EH (cell line): ENCODE measurements at places on chromosomes 6 and 20.

DNA sequence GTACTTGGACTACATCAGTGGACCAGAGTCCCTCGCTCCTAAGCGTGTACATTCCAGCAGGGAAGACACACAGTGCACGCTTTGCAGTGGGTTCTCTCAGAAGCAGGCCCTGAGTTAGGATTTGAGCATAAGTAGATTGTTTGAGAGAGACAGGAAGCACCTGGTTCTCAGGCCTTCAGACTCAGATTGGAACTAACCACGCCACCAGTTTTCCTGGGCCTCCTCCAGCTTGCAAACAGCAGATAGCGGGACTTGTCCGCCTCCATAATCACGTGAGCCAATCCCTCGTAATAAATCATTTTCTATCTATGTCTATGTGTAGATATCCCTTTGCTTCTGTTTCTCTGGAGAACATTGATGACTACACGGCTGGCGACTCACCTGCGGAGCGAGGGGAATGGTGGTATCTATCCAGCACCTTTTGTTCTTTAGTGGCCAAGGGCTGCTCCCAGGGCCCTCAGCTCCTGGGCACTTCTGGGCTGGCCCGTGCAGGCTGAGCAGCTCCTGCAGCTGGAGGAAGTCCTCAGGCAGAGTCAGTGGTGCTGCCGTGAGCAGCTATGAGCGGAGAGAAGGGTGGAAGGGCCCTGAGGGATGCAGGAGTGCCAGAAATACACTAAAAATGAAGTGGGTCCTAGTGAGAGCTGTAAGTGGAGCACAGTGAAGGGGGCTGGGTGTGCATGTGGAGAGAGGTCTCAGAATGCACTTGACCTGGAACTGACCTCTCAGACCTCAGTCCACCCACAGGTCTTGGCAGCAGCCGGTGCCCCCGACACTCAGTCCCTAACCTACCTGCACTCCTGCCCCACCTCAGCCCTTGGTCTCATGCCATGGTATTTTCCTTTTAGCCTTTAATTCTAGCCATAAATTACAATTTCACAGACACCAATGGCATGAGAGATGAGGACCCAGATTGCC is 76.9 kb downstream of the STK35 start:
- DNase-seq = no peak

DNA sequence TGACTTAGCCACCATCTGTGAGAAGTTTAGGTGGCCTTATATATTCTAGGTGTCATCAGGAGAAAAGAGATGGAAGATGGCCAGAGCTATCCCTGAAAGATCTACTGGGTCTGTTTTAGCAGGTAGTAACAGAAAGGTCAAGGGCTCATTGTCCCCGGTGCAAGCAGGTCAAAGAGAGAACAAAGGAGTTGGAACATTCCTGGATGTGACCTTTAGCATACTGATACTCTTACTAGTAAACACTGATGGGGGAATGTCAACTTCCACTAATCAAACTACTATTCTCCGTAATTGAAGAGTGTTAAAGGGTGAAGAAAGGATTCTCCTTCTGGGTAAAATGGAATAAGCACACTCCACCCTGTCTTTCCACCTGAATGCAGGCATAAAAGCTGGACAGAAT is 4.0 kb upstream of the MCUR1 start:
- DNase-seq = no peak

- no peak for DNase-seq
These were observed 57.7 kb upstream of the HIVEP2 start for GRCh38 chr6:143002686-143003085.

GRCh38 chr6:28343898-28344677 is 5.7 kb upstream of the ZKSCAN3 start:
- DNase-seq = no peak

- no peak for DNase-seq
These were observed 59.1 kb upstream of the OGFRL1 start for GRCh38 chr6:71229477-71229876.

DNA sequence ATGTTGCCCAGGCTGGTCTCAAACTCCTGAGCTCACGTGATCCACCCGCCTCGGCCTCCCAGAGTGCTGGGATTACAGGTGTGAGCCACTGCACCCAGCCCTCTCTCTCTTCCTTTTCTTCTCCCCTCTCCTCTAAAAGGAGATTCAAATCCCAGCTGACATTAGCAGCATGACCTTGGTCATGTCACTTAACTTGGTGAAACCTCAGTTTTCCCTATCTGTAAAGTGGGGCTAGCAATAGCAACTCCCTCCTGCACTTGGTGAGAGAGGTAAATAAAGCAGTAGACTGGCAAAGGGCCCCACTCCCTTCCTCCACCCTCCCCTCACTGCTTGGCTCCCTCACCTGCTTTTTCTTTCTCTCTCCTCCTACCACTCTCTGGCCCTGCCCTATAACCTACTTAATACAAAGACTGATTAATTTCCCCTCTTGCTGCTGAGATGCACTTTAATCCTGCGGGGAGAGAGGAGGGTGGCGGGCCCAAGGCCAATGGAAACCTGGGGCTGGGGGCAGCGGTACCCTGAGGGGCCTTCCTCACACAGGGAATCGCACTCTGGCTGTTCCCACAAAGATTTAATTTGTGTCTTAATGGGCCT is 54.2 kb upstream of the ZFAND3 start:
- DNase-seq = no peak

DNA sequence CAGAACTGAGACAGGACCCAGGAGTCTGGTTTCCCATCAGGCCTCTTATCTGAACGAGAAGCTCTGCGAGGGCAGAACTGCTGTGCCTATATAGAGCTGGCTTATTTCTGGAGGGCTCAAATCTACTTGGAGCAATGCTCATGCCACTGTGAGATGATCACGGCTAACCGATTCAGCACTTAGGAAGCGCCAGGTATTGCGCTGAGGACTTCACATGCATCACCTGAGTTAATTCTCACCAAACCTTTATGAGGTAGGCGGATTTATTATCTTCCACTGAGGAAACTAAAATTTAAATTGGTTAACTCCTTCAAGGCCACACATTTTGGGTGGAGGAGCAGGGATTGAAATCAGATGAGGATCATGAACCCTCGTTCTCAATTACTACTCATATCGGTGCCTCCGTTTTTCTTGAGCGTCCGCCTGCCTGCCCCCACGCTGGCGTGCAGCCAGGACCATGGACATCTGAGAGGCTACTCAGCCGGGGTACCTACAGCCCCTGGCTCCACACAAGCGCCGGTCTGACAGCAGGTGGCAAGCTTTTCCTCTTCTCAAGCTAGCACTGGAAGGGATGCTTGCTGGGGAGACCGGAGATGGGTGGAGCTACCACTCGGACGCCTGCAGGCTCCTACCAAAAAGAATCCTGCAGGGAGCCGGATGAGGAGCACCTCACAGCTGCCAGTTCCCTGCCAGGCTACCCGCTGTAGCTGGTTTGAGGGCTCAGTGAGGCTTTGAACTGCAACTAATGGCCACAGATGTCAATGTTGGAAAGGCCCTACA is 1.0 kb upstream of the PCIF1 start:
- DNase-seq = peak; percentile 83

- DNase-seq = peak; percentile 71
These were observed 661.5 kb downstream of the EPM2A start for GRCh38 chr6:145073811-145074210.

DNA sequence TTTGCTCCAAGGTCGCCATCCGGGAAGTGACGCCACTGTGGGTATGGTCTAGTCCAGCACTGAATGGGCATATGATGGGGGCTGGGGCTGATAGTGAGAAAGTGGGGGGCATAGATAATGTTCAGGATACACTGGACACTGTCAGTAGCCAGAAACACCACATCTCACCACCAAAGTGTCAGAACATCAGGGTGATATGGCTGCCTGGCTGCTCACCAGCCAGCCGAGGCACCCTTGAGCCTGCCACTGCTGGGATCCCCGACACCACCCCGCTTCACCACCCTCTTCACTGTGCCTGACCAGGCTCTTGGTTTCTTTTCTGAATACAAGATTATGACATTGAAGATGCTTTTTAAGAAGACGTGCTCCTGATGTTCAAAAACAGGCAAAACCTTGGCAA is 46.9 kb downstream of the SIRPA start:
- no peak for DNase-seq

GRCh38 chr6:138434925-138435324 is 30.9 kb downstream of the HEBP2 start:
- no peak for DNase-seq

DNA sequence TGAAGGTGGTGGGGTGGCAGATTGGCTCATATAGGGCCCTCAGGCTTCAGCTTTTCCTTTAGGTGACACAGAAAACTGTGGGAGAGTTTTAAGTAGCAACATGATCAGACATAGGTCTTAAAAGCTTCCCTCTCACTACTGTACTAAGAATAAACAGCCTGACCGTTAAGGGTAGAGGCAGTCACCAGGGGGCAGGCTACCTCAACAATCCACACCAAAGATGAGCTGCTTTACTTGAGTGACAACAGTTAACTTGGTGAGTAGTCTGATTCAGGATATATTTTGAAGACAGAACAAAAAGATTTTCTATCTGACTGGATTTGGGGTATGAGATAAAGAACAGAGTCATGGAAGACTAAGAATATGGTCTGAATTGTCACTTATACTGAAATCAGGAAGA is 193.1 kb upstream of the SHLD1 start:
- DNase-seq = peak; percentile 54

- peak; percentile 71 for DNase-seq
These were observed 22.9 kb downstream of the STX7 start for GRCh38 chr6:132490024-132490423.

- no peak for DNase-seq
These were observed 88.1 kb downstream of the IPCEF1 start for GRCh38 chr6:154268486-154268885.

DNA sequence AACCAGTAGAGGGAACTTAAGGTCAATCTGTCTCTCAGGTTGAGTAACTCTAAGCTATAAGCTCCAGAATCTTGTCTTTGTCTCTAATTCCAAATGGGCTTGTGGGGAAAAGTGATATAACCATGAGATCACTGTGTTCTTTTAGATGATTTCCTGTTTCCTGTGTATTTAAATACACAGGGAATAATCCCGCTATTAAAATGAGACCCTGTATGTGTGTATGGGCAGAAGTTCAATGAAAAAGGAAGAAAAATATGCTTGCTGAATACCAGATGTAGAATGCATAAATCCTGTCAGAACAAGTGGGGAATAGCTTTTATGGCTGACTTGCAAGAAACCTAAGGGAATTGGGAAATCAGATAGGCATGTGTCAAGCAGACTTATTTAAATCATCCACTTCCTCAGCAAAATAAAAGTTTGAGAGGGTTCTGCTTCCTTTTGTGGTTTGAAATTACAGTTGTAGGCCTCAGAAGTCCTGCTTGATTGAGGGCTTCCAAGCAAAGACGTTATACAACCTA is 164.7 kb upstream of the PDE7B start:
- peak; percentile 67 for DNase-seq

DNA sequence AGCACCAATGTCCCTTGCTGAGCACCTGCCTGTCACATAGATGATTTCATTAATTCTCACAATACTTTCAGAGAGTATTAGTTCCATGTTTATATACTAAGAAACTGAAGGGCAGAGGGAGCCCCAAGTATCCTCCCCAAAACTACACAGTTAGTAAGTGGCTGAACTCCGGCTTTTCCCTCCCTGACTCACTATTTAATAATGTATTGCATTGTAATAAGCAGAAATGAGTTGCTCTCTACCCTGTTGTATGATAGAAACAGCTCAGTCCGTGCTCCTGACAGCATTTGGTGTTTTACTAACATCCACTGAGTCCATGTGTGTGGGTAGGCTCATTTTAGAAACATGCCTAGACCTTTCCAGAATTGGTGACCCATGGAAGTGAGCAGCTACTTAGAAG is 76.8 kb downstream of the OLIG3 start:
- DNase-seq = no peak

DNA sequence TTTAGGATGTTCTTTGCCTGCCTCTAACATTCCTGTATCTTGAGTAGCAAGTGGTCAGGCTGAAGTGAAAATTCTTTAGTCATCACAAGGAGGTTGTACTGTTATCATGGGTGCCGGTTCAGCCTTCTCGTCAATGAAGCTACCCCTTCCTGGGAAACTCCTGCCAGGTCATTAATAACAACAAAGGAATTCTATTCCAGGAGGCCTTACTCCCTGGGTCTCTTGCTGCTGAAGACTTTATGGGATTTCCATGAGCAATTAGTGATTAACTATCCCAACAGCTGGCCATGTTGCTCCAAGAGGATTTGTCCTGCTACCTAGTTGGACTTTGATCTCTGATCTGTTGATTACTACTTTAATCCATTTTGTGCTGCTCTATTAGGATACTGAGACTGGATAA is 62.7 kb upstream of the ELOVL5 start:
- DNase-seq = peak; percentile 66

DNA sequence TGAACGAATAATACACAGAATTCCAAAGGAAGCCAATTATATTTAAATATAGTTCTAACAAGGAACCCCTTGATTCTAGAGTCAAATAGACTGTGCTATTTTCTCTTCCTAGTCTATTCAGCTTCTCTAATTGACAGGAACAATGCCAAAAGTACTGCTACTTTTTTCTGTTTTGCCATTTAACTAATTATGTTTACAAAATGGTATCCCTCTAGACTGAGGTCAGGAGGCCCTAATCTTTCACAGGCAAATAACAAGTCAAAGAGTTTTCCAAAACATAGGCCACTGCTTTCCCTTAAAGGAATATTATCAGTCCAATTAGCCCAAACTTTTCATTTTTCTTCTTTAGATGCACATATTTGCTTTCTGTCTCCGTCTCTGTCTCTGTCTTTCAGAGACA is 539.3 kb downstream of the RFPL4B start:
- DNase-seq = no peak

DNA sequence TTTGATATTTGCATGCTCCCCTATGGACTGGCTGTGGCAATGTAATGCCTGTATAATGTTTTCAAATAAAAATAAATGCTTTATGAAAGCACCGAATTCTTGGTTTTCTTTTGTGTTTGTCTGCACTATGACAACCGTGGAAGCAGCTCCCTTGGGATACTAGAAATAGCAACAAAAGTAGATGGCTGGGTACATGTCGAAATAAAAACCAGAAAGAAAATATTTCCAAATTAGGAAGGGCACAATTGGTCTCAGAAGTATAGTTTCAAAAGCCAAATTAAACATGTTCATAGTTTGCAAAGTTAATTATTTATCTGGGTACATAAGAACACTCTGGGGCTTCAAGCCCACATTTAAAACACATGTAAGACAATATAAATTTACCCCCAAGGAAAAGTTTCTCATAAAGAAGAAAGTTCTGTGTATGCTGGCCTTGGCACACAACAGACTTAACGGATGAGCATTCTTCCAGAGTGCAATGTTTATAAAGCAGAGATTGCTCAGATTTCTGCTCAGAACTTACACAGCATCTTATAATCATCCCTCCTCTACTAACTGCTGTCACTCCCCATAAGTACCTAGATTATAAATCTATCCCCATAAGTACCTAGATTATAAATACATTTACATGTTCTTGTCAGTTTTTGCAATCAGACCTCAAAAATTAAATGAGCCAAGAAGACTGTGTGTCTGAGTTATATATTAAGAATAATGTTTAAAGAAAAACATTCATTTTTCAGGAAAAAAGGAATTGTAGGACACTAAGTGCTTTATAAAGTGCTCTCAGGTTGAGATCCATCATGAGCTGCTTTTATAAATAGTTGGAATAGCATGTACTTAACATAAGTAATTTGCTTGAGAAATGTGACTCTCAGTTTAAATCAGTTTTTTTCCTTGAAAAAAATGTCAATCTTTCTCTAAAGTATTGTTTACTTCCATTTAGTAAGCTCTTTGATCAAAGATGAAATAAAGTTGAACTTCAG is 230.2 kb upstream of the PLN start:
- peak; percentile 24 for DNase-seq
